ENCODE measurements at places on chromosomes 12 and 14.

DNA sequence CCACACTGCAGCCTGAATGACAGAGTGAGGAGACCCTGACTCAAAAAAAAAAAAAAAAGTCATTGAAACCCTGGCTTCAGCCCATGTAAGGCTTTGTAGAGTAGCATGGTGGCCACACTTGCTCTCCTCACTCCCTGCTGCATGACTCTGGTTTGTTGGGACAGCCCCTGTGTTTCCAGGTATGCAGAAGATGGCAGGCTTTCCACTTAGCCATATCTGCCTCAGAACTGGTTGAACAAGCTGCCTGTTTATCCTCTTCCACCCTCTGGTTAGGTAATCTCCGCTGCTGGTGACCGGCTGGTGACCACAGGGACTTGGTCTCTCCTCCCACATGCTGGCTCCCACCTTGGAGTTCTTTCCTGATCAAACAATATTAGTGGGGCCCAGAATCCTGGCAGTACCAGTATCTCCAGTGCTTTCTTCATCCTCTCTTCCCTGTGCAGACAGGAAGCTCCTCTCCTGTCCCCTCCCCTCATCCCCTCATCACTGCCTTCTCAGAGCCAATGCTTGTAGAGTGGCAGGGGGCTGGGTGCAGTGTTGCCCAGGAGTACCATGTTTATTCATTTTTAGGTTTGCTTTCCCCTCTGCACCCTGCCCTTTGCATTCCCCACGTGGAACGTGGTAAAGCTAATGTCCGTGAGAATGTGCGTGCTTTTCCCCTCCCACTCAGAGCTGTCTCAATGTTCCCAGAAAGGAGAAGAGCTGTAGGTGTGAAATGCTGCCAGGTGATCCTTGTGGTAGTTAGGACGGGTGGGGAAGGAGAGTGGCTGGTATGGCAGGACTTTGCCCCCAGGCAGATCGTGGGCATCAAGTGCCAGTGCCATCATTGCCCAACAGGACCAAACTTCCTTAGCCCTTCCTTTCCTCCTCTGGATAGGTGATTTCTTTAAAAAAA, 11.3 kb downstream of the ABHD12B start:
- DNase-seq = no peak

DNA sequence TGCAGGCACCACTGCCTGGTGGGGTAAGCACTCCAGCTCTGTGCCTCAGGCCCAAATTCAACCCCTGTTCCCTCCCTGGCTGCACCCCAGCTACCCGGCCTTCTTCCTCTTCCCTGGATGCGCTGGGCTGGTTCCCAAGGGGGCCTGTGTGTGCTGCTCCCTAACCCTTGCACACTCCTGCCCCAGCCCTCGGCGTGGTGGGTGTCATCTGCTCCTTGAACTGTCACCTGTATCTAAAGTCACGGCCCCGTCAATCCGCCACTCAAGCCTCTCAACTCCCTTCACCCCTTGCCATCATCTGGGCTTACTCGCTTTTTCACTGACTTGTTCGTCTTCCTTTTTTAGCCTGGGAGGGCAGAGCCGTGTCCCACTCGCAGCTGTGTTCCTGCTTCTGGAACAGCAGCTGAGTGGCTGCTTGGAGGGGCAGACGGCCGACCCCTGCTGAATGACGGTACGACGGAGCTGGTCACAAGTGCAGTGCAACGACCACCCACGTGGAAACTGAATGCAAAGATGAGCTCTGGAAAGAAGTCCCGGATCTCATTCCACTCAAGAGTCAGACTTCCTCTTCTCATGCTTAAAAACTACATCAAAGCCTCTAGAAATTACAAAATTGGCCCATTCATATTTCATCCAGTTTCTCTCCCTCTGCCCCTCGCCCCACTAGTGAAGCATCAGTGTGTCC, 138.9 kb downstream of the PIWIL1 start:
- DNase-seq = no peak

- no peak for DNase-seq
These were observed 5.5 kb downstream of the KRT74 start for GRCh38 chr12:52568111-52568510.

- no peak for DNase-seq
These were observed 18.3 kb upstream of the GXYLT1 start for GRCh38 chr12:42162965-42163364.

DNA sequence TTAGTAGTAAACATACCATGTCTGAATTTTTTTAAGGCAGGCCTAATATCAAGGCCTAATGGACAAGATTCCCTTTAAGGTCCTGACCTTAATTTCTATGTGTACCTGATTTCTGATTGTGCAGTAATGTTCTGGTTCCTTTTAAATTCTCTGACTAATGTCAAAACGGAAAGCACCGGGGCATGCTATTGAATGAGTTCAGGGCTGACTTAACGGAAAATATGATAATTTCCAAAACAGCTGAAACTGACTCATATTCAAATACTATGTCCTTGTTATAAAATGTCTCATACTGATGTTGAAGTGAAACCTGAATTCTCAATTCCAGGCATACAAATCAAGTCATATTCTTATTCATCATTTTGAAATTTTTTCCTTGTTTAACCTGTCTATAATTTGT, 6.7 kb downstream of the TAS2R43 start:
- DNase-seq = no peak

GRCh38 chr12:10739157-10740118, 16.3 kb upstream of the YBX3 start:
- no peak for DNase-seq

GRCh38 chr14:95163132-95163531, 5.8 kb upstream of the DICER1 start:
- DNase-seq = no peak

GRCh38 chr12:53664191-53664590, 11.7 kb downstream of the ATP5MC2 start:
- no peak for DNase-seq

DNA sequence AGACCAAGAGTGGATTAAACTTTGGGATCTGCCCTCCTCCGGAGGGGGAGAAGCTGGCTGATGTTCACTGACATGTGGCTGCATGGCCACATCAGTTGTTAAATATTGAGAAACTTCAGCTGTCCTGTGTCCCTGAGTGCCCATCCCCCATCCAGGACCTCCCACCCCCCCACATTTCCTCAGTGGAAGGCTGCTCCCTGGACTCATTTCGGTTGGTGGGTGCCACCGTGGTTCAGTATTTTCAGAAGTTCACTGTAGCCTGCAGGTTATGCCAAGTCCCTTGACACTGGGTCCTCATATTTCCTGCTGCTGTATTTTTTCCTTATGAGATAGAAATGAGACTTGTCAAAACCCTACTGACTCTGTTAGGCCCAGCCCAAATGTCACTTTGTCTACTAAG, 302.4 kb downstream of the CACNA1C start:
- DNase-seq = no peak

GRCh38 chr12:46701356-46701755, 124.4 kb downstream of the SLC38A4 start:
- DNase-seq = no peak

GRCh38 chr12:50926415-50926814, 25.9 kb upstream of the HIGD1C start:
- DNase-seq = no peak

DNA sequence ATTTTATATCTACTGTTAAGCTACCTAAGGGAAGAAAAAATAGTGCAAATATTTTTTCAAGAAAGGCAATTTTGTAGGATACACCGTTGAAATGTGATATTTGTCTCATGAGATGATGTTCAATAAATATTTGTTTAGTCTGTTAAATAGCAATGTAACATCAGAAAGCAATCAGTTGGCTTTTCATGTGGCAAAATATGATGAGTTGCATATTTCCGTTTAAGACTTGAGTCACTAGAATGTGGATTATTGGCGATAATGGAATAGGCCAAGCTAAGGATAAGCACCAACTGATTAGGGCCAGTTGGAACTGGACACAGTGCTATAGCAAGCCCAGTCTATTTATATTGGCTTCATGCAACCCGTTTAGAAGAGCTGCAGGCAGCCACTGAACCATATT, 250.4 kb upstream of the SLC16A7 start:
- no peak for DNase-seq

GRCh38 chr12:74889073-74889472, 320.6 kb downstream of the KCNC2 start:
- no peak for DNase-seq

DNA sequence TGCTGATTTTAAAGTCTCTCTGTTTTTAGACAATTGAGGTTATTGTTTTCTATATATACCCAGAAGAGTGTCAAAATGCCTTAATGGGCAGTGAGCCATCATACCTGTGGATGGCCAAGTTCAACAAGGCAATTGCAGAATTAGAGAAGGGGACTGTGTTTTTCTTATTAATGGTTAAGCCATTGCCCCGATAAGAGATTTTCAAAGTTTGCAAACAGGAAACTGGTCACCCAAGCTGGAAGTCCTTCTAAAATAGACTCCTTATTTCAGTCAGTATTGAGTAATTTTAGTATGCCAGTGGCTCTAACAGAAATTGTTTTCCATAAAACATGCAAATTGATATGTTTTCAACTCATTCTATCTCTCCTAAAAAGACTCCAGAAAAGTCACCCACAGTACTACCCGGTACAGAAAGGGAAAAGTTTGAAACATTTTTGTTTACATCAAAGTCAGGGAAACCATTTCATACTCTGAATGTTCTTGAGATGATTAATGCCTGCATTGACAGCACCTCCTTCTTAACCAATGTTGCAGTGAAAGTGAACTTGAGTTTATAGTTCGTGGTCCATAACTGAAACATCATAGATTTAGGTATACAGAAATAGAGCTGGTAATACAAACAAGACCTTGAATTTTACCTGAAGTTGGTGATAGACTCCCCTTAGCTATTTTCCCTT, 191.1 kb downstream of the TMX1 start:
- no peak for DNase-seq

GRCh38 chr12:12636641-12637040, 25.0 kb downstream of the CREBL2 start:
- no peak for DNase-seq

GRCh38 chr14:106843951-106844483, 1317.6 kb downstream of the TMEM121 start:
- no peak for DNase-seq

DNA sequence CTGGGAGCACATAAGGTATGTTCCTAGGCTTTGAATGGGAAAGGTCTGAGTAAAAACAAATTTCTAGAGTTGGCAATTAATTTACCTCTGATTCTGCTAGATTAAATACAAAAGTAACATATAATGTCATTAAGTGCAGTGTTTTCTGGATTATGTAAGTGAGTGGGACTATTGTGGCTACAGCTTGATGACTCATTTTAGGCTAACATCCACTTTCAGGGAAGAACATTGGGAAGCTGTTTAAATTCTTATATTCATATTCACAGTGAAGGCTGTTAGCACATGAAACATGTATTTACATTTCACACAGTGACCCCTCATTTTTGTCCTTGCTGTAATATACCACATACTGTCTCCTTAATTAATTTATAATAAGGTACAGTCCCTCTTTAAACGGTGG, 13.2 kb upstream of the BMAL2 start:
- no peak for DNase-seq

DNA sequence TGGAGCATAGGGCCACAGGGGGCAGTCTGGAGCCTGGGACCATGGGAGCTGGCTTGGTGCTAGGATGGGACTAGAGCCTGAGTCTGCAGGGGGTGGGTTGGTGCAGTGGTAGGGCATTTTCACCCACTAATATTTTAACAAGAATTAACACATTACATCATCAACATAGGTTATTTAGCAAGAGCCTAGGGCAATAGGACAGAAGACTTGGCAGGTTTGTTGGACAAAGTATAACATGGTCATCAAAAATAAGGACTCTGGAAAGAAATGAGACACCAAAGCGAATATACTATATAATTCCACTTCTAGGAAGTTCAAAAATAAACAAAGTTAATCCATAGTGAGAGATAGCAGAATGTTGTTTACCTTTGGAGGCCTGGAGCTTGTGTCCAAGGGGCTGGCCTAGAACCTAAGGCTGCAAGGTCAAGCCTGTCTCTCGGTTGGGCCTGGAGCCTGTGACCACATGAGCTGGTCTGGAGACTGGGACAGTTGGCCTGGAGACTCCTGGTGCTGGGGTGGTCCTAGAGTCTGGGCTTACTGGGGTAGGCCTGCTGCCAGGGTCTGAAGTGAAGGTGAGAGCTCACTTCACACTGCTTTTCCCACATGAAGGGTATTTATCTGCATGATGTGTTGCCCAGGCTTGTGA, 28.1 kb upstream of the CNOT2 start:
- DNase-seq = no peak

DNA sequence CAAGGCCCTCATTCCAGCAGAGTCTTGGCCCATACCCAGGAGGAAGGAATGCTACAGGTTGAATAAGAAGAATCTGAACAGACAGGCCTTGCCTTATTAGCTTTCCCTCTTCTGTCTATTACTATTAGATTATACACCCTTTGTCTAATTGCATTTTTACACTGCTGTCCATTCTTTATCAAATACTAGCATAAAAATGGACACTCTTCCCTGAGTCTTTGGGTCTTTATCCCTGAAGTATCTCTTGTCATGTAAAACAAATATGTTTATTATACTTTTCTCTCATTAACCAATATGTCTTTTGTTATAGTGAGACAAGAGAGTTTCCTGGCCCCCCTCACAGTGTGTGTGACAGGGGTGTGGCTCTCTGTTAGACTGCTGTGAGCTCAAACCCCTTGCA, 897.4 kb upstream of the SEL1L start:
- no peak for DNase-seq

GRCh38 chr12:109069307-109070271, 17.2 kb downstream of the USP30 start:
- DNase-seq = no peak

DNA sequence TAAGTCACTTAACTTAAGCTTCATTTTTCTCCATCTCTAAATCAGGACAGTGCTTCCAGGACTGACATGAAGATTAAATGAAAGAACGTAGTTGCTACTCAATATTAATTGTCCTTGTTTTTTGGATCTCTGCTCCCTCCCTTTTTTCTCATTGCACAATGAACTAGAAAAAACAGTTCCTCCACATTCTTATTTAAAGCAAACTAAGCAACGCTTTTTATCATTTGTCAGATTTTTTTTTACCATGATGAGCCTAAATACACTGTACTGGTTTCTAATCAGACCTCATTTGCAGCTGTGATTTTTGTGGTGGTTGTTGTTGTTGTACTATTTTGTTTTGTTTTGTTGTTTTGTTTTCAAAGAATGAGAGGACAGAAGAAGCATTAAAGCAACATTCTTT, 23.2 kb upstream of the PARP11 start:
- no peak for DNase-seq

DNA sequence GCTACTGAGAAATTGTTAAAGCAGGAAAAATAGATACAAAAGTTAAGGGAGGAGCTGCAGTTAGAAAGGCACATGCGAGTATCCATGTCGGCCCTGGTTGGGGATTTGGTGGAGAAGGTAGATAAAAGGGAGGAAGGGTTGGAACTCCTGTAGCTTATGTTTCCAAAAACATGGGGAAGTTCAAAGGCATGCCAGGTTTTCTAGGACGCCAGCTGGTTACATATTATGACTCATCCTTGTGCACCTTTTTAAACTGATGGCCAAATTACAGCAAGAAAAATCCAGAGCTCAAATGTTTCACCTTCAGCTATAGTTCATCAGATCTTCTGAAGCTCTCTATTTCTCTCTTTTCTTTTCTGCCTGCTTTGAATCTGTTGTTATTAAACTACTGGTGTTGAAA, 13.2 kb upstream of the MAP4K5 start:
- DNase-seq = no peak
